ENCODE measurements at places on chromosomes 1 and 21.

DNA sequence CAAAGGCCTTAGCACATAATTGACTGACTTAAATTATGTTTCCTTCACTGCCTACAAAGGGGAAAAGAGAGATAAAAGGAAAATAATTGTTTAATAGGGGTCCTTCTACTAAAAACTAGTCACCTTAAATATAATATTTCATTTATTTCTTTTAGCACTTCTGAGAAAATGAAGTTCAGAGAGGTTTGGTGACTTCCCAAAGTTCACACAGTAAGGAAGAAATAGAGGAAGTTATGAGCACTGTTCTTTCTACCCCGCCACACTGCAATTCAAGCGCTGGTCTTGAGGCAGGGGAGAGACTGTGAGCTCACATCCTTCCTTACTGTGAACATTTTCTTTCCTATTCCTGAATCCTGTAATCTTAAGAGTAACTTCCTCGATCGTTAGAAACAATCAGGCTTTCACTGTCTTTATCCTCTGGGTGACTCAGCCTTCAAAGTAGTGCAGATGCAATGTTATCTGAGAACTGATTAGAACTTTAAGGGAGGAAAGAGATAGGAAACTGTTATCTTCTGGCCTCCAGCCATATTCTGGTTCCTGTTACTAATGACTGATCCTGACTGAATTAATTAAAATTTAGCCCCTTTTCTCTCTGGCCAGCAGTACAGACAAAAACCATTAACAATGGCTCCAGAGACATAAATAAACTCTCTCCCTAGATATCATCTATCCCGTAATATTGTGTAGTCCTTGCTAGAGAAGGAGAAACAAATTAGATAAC lies 6.8 kb downstream of the RGS5 start:
- no peak for DNase-seq

- DNase-seq = no peak
These were observed 4.8 kb upstream of the ALG6 start for GRCh38 chr1:63362578-63362977.

GRCh38 chr1:10860682-10861081 lies 64.2 kb upstream of the CASZ1 start:
- no peak for DNase-seq

DNA sequence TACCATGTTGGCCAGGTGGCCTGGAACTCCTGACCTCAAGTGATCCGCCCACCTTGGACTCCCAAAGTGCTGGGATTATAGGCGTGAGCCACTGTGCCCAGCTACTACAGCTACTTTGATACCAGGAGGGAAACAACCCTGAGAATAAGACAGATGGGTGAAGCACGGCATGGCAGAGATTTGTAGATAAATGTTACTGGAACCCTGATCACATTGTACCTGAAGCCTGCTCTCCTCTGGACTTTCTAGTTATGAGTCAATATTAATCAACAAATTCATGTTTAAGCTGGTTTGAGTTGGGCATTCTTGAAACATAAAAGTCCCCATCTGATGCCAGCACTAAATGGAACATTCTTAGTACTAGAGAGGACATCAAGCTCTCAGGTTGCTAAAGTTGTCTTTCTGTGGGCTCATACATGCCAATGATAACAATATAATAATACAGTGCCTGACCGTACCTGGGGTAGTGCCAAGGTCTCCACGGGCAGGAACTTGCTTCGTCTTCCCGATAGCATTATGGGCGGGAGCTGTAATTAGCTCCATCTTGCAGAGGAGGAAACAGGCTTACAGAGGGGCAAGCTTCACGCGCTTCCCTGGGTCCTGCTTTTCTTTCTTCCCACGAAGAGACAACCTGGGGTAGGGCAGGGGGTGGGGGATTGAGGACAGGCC lies 30.7 kb upstream of the SLC19A1 start:
- DNase-seq = no peak

GRCh38 chr1:44442791-44443190 lies 37.7 kb downstream of the RNF220 start:
- no peak for DNase-seq

DNA sequence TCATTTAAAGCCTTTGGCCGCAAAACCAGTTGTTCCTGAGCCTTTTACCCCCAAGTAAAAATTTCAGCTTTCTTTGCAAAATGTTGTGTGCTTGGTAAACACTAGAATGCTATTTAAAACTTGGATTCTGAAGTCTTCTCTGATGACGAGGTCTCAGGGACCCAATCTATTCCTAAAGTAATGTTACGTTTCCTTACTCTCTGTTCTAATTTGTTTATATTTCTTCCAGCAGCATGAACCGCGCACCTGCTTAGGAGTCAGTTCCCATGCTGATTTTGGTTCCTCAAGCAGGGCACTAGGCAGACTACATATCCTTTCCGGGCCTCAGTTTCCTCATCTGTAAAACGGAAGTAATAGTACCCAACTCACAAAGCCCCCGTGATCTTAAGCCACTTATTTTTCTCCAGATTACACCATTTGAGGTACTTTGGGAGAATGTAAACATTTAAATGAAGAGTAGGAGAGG lies 969 bp upstream of the ALDH4A1 start:
- no peak for DNase-seq

- DNase-seq = no peak
These were observed 132.9 kb upstream of the NRIP1 start for GRCh38 chr21:15197696-15198095.

DNA sequence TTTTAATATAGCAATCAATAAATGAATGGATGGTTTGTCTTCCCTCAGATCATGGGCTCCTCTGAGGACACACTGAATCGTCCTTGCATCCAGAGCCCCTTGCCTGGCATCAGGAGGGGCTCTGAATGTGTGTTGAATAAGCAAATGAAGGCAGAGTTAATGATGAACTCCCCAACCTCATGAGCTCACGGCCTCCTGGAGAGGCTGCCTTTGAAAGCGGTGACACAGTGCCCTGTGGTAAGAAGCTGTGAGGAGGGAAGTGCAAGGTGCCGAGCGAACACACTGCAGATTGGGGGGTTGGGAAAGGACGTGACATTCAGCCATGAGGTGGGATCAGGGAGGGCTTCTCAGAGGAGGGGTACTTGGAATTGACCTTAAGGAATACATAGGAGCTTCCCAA lies 3.2 kb upstream of the PARS2 start:
- no peak for DNase-seq

GRCh38 chr21:38527737-38528136 lies 29.5 kb upstream of the ERG start:
- no peak for DNase-seq

GRCh38 chr1:11854519-11854918 lies 4.2 kb downstream of the NPPB start:
- no peak for DNase-seq

- DNase-seq = no peak
These were observed 102.3 kb downstream of the SIK1 start for GRCh38 chr21:43324596-43324995.

DNA sequence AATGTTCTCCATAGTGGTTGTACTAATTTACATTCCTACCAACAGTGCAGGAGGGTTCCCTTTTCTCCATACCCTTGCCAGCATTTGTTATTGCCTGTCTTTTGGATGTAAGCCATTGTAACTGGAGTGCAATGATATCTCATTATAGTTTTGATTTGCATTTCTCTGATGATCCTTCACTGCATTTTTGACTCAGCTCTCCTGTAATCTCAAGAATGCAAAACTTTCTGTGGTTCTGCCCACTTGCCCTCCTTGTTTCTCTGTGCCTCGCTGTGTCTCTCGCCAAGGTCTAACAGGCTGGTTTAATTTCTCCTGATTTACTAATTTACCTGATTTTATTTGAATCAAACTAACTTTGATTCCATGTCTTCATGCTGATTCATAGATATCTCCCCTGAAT lies 407.9 kb downstream of the ZP4 start:
- DNase-seq = no peak

DNA sequence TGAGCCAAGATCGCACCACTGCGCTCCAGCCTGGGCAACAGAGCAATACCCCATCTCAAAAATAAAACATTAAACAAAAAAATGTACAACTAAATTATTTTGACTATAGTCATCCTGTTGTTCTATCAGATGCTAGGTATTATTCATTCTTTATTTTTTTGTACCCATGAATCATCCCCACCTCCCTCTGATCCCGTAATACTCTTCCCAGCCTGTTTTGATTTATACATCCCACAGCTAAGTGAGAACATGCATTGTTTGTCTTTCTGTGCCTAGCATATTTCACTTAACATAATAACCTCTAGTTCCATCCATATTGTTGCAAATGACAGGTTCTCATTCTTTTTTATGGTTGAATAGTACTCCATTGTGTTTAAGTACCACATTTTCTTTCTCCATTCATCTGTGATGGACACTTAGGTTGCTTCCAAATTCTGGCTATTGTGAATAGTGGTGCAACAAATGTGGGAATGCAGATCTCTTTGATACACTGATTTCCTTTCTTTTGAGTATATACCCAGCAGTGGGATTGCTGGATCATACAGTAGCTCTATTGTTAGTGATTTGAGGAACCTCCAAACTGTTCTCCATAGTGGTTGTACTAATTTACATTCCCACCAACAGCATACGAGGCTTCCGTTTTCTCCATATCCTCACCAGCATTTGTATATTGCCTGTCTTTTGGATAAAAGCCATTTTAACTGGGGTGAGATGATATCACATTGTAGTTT lies 84.4 kb downstream of the MACF1 start:
- no peak for DNase-seq

DNA sequence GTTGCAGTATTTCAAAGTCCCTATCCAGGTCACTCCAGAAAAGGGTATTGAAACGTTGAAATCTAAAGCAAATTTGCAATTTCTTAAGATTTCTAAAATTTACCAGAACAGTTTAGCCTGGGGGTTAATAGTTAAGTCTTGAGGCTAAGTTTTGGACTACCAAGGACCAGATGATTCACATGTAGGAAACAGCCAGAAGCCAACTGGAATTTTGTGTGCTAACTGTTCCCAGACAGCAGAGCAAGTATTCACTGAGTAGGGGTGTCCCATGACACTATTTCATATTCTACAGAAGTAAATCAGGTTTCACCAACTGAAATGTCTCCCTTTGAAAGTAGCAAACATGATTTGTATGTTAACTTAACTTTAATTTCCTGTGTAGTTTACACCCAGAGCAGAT lies 11.5 kb upstream of the C1orf105 start:
- DNase-seq = no peak

GRCh38 chr1:210232511-210233215 lies at the start of gene SERTAD4:
Gene SERTAD4, plus strand, starts transcription at chr1:210232796. Its CDS starts 5,165 bp downstream, at chr1:210237961.
- DNase-seq = peak; percentile 67

DNA sequence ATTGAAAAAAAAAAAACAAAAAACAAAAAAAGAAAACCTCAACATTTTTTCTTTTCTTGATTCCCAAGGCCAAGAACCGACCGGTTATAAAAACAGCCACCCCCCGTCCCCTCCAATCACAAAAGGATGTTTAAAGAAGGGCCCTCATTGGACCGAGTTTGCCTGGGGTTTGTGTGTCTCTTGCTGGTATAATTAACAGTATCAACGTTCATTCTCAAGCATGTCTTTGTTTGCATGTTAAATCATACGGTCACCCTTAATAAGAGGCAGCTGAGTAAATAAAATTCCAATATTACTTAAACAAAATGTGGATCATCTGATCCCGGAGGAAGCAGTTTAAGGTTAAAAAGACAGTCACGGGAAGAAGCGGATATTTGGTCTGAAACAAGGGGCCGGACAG lies 201.1 kb downstream of the PRDM2 start:
- no peak for DNase-seq

DNA sequence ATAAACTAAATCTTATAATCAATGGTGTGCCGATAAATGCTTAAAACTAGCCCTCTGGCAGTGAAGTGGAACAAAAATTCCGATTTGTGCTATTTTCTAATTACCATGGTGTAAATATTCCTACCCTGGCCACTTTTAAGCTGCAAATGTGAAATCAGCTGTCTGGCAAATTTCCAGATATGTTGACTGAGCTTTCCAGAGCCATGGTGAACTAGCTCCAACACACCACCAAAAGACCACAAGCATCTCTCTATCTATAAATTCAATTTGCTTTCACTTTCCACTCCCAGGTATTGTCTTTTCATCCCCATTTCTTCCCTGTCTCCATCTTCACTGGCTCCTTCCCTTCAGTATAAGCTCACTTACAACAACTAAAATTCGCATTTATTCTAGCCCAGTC lies 152.3 kb upstream of the RGS18 start:
- no peak for DNase-seq

- DNase-seq = peak; percentile 17
These were observed 75.0 kb downstream of the IGSF21 start for GRCh38 chr1:18182398-18183160.

DNA sequence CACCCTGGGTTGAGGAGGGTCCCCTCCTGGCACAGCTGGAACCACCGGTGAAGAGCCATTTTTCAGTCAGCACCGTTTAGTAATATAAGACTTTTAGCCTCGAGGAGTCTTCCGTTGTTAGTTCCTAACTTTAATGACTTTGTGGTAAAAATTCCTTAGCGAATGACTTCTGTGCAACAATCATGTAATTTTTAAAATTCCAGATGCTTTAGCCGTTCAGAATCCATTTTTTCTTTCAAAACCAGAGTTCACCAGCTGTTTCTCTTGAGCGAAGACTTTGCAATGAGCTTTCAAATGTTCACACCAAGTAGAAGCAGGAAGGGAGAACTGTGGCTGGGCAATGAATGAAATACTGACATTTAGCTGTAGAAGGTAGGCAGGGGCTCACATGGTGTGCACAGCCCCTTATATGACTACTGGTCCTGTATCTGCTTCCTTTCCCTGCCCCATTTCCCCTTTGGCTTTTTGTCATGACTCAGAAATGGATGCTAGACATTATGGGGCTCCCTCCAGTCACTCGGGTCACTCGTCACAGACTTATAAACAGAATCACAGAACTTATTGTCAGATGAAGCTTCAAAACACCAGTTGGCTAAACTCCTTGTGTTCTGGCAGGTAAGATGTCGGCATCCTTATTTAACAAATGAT lies 4.1 kb downstream of the DISC1 start:
- DNase-seq = no peak

DNA sequence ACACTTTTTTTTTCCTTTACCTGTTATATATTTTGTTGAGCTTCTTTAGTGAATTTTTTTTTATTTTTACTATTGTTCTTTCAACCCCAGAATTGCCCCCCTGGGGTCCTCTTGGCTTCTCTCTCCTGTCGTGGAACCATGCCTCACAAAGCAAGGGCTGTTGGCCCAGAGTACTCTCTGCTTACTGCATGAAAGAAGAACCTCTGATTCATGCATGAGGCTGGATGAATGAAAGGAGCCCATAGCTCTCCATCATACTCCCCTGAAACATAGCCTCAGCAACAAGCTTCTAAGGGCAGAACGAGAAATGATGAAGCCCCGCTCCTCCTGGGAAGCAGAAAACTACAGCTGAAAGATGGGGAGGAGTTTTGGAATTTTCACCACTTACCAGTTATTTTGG lies 1441.0 kb downstream of the BRINP3 start:
- DNase-seq = no peak

GRCh38 chr1:179598631-179599030 lies 7.0 kb downstream of the TDRD5 start:
- no peak for DNase-seq

GRCh38 chr1:1348420-1349255 lies 580 bp downstream of the DVL1 start:
- no peak for DNase-seq

DNA sequence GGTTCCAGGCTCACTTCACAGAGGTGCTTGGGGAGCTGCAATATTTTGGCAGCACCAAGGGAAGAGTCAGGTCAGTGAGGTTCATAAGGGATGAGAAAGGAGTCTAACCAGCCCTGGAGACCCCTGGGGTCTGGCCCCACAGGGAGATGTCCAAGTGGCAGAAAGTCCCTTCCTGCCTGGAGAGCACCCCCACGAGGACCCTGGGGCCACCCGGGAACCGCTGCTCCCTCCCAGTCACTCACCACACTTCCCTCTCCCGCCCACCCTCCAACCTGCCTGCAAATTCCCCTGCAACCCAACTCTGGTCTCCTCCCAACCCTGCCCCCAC lies 6.5 kb upstream of the ITGB2 start:
- DNase-seq = no peak
